ENCODE measurements at places on chromosomes 1 and 21.

DNA sequence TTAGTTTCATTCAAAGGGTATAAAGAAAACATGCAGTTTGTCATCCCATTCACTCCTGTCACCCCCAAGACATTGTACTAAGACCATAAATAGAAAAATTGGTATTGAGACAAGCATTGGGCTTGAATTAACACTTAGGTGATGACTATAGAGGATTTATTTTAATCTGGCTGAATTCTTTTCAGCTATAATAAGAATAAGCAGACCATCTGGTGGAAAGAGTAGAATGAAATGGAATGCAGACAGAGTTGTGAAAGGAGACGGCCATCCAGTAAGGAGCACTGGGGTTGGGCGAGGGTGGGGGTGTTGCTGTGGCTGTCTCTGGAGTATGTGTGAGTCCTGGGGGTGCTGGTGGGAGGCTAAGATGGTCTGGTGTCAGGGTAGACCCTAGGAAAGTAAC, 125.0 kb upstream of the IVNS1ABP start:
- no peak for DNase-seq

DNA sequence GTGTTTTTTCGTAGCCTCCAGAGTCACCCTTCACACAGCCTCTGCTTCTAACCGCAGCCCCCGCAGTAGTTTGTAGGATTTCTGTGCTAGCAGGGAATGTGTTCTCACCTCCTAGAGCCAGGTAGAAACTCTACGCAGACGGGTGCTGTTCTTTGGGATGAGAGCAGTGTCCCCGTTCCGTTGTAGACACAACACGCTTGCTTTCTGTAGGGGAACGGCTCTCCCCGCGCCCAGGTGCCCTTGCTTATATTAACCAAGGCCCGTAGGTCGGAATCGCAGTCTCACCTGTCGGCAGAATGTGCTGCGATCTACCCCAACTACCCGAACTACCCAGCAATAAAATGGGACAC, 111.8 kb upstream of the NBPF11 start:
- DNase-seq, result no peak

DNA sequence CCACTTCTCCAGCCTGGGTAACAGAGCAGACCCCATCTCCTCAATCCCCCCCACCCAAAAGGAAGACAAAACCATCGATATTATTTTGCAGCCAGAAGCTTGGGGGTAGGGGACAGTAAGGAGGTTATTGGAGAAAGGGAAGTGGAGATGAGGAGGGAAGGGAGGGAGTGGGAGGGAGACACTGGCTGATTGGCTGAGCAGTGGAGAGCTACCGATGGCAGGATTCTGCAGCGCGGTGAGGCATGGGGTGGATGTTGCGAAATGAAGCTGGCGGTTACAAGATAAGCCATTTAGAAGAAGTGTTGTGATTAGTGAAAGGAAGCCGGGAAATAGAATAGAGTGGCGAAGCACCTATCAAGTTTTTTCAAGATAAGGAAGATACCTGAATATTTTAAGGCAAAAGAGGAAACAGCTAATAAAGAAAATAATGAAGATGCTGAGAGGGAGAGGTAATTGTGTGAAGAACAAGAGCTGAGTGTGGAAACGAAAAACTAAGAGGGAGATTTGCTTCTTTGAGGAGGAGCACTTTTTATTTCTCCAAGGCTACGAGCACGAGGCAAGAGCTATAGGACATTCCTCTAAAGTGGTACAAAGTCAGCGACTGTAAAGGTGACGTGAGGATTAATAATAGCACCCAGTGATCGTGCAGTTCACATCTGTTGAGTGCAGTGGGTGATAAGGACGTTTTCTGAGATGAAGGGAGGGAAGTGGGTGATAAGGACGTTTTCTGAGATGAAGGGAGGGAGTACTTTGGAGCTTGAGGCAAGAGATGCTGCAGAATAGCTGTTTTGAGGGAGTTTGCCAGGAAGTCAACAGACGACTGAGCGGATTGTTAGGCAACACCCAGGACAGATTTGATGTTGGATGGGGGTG, 103.2 kb upstream of the KIF26B start:
- DNase-seq, result no peak

GRCh38 chr1:216888731-216889130, 165.5 kb upstream of the ESRRG start:
- DNase-seq, result no peak
